Hematopoietic multipotent progenitor cell treated with erythropoietin and hydrocortisone succinate and interleukin-3 and kit ligand, for 8 days (in vitro differentiated cells): ENCODE measurements at places on chromosomes 6 and 20.

- DNase-seq: no peak
Measured at GRCh38 chr6:90648873-90649272, 62.0 kb upstream of the MAP3K7 start.

GRCh38 chr6:165668951-165669350 lies 5.9 kb upstream of the PDE10A start:
- no peak for DNase-seq

DNA sequence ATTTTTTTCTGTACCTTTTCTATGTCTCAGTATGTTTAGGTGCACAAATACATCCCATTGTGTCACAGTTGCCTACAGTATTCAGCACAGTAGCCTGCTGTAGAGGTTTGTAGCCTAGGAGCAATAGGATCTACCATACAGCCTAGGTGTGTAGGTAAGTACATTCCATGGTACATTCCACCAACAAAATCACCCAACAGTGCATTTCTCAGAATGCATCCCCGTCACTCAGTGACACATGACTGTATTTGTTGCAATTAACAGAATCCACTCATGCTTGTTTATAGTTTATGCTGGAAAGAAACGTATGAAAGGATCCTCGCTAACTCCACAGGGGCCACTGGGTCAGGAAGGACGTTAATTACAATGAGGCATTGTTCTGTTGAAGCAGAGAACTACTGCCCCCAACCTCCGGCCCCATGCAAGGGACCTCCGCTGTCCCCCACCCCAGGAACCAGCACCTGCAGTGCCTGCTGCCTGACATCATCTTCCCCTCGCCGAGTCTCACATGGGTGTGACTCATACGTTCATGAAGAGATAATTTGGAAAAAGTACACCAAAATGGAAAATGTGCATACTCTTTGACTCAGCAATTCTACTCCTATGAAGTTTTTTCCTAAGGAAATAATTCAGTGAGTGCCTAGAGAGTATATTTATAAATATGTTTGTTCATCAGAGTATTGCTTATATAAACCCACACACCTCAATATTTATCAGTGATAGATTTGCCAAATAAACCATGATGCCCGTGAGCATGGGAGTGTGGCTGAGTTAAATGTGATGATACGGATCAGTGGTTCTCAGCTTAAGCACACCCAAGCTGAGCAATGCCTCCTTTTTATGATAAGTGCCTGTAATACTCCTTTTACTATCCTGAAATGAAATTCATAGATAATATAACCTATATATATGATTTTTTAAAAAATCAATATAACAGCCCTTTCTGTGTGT lies 156.4 kb upstream of the ECI2 start:
- peak; percentile 14 for DNase-seq

GRCh38 chr6:106910999-106911949 lies 63.3 kb downstream of the CD24 start:
- peak; percentile 44 for DNase-seq

DNA sequence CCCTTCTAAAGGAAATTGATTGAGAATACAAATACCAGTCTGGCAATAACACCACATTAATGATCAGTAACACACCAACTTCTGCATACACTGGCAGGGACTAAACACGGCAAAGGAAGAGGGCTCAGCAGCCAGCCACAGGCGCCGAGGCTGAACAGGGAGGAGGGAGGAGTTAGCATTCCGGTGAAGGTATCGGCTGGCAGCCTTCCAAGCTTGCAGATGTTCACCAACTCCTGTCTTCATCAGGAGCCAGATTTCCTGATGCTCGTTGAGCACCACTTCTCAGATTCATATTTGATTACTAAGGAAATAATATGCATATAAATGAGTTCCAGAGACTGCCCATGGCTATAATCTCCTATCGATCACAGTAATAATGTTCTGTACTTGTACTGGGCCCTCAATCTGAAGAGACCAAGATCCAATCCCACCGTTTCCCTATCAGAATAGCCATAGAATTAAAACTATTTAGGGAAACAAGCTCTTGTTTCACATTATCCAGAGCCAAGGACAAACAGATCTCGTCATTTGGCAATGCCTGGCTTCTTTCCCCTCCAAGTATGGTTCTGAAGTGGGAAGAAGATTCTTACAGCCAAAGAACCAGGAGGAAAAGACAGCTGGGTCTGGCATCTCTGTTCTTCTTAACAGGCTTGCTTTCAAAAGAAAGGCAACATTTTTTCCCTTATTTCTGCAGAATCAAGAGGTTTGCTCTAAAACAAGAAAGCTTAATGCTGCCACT lies 42.2 kb downstream of the GFOD1 start:
- DNase-seq: peak; percentile 54

GRCh38 chr6:904994-905393 lies 212.1 kb upstream of the EXOC2 start:
- no peak for DNase-seq

- DNase-seq: no peak
Measured at GRCh38 chr6:48615041-48615440, 504.0 kb upstream of the PTCHD4 start.

DNA sequence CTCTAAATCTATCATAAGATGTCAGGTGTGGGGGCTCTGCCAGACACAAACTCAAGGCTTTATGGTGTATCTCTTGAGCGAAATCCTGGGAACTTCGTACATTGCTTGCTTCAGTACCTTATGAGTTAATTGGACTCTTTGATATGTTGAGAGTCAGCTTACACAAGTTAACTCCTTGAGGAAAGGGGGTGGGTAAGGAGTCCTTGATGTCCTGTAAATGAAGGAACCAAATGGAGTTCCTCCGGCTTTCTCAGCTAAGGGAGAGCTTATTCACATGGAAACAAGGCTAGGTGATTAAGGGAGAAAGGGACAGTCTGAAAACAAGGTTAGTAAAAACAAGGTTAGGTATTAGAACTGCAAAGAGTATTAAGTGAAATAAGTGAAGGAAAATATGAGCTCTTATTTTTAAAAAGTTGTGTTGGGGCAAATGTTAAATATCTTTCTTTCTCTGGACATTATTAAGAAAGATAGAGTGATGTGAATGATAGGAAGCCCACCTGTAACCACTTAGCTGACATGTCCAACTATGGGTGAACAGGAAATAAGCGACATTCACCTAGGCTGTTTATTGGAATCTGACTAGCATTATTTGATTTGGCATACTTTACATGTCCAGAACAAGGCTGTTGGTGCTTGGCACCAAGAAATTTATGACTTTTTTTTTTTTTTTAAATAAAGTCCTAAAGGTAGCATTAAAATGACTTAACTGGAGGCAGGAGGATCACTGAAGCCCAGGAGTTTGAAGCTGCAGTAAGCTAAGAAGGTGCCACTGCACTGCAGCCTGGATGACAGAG lies 26.5 kb downstream of the GTF2H5 start:
- DNase-seq: no peak

- peak; percentile 84 for DNase-seq
Measured at GRCh38 chr6:26215585-26216358, 128.5 kb downstream of the HFE start.

GRCh38 chr20:64053841-64054661 lies 4.6 kb upstream of the SOX18 start:
- peak; percentile 44 for DNase-seq

GRCh38 chr6:150008588-150008987 lies 16.7 kb downstream of the RAET1L start:
- no peak for DNase-seq

GRCh38 chr6:68049562-68049961 lies 585.5 kb upstream of the ADGRB3 start:
- DNase-seq: no peak

DNA sequence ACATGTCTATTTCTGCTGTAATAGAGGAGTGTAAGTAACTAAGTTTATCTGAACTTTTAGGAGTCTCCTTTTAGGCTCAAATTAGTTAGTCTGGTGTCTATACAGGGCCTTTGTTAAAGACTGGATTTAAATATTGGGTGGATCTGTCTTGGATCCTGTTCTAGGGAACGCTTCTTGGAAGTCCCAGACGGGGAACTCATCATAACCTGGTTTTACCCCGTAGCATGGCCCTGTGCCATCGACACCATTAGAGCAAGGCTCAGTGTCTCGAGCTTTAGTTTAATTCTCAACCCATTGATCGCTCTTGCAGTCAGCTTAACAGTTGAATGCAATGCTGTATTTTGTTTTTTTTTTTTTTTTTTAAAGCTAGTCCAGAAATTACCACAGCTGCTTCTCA lies 89.9 kb downstream of the CARMIL1 start:
- no peak for DNase-seq

- DNase-seq: no peak
Measured at GRCh38 chr6:37005827-37006567, 542 bp downstream of the FGD2 start.

- DNase-seq: no peak
Measured at GRCh38 chr6:466564-466963, 75.0 kb downstream of the IRF4 start.

DNA sequence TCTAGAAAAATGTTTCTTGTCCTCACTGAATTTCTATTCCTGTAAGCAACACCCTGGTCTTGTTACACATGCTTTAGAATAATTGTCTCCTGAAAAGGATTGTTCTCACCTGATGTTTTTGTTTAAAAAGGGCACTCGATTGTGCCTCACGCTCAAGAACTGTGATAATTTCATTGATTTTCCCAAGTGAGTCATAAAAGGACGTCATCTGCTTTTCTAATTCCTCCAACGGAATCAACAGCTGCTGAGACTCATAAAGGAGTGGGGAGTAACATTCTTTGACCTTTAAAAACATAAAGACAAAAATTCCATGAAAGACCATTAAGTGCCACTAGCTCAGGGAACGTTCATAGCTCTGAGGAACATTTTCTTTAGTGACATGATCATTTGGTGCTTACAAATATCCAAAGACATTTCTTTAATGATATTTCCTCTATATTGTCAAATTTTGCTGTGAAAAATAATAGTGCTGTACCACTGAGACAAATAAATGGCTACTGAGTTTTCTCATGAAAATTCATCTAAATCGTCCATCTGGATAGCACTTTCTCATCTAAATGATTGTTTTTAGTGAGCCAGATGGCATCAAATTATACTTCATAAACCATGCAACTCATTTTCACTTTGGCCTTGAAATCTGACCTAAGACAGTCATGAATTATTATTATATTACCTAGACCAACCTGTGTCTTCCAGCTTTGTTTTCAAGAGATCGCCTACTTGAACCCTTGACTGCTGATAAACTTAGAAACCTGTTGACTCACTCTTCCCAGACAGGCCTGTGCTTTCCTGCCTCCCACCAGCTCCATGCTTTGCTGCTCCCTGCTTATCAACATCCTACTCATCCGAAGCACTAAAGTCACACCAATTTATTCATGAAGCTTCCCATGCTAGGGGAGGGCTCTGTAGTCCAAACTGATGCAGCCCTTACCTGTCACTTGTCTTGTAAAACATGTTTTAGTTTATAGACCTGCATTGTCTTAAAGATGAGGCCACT lies 178.2 kb downstream of the SYNE1 start:
- DNase-seq: no peak

GRCh38 chr6:85942844-85943243 lies 300.2 kb upstream of the SYNCRIP start:
- DNase-seq: no peak

DNA sequence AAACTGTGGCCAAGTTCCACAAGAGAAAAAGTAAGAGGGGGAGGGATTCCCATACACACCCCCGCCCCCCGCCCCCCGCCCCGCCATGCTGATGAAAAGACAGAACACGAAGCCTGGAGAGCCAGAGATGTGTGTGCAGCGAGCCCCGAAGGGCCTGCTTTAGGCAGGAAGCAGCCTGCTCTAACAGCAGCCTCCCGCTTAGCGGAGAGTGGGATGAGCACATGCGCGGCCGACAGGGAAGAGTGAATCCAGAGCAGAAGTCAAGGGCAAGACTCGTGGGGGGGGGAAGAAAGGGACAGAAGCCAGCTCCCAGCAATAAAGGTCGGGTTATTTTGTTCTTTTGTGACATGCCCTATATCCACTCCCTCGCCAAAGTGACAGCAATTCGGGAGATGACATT lies 67.2 kb upstream of the PTGIS start:
- DNase-seq: no peak

GRCh38 chr6:143375022-143375585 lies 75.4 kb downstream of the ADAT2 start:
- DNase-seq: no peak

- DNase-seq: no peak
Measured at GRCh38 chr6:4280707-4281106, 145.3 kb upstream of the ECI2 start.

DNA sequence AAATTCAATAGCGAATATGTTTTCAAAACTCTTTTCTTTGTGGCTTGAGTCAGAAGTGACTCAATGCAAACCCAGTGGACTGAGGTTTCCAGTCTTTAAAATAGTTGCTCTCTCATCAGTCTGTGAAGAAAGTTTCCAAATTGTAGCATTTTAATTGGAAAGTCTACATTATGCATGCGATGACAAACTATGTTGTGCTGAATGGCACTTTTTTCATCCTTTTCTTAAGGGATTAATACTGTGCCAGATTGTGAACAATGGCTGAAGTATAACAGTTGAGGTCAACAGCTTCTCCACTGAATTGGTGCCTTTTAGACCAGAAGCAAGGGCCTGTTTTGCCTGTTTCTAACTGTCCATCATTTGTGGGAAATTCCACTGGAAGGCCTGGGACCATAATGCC lies 377.1 kb downstream of the BTBD9 start:
- no peak for DNase-seq

DNA sequence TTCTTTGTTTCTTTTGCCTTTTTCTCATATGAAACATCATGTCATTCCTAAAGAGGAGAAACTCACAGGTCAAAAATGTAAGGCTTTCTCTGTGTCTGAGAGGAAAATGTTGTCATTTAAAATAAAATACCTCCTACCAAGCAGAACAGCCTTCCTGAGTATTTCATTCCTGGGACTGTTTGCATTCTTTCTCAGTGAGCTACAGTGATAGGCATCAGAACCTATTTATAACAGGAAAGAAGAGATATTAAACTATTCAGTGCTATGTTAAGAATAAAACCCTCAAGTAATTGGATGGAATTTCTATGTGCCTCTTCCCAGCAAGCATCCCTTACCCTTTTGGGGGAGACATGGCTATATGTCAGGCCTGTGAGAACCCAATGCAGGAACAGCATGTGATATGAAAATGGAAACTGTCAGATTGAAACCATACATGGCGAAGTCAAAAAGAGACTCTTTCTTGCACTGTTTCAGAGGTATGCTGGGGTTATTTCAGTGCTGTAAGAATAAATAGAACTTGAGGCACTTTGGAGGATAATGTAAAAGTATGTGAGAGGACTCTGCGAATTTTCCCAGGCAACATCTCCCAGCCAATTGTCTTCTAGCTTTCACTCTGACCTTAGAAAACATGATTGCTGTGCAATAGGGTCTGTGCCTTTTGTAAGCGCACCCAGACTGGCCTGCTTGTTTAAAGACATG lies 133.8 kb upstream of the CCN2 start:
- no peak for DNase-seq

DNA sequence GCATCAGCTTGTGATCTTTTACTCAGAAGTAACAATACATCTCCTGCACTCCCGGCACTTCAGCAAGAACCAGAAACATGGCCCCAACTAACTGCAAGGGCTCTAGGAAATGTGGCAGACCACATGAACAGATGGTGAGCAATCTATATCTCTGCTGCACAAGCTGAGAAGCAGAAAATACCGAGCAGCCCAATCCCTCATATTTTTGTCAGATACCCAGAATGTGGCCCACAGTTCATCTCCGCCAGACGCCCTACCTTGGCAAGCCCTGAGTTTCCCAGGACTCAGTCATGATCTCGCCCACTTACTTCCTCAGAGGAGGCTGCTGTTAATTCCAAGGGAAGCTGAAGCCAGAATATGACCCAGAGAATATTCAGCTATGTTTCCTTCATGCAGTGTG lies 63.1 kb upstream of the PHACTR1 start:
- DNase-seq: no peak

- no peak for DNase-seq
Measured at GRCh38 chr6:61210549-61210948, 1075.5 kb downstream of the KHDRBS2 start.

GRCh38 chr6:39181333-39181732 lies 47.9 kb downstream of the KCNK5 start:
- no peak for DNase-seq

- DNase-seq: no peak
Measured at GRCh38 chr20:2820896-2821869, 5.0 kb downstream of the TMEM239 start.
